ENCODE measurements at places on chromosomes 11 and 22. TPM values are rescaled to one million over a fixed set of nuclear protein-coding genes. Genes with fewer than 3 reads are reported as not detected.

DNA sequence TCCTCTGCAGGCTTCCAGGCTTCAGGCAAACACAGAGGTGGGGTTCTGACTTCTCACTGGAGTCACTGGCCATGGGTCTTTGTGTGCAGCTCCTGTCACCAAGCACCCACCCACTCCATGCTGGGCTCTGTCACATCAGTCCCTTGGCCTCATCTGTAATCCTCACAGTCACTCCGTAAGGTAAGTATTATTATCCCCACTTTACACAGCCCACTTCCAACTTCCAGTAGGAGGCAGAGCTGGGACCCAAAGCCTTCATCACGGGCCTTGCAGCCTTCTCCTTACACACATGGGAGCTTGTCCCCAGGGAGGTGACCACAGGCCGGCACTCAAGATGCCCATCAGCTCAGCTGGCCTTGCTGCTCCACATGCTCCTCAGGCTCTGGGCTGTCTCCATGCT, 266.7 kb upstream of the B3GAT1 start:
- no peak for DNase-seq

MAJIN gene
- total RNA-seq, result not detected

C22orf31 gene
- not detected for total RNA-seq

RAG1 gene
- 0.10 TPM for total RNA-seq

- DNase-seq, result peak; percentile 94
These were observed 36.9 kb upstream of the LINC01488 start for GRCh38 chr11:69444381-69445130.

DNA sequence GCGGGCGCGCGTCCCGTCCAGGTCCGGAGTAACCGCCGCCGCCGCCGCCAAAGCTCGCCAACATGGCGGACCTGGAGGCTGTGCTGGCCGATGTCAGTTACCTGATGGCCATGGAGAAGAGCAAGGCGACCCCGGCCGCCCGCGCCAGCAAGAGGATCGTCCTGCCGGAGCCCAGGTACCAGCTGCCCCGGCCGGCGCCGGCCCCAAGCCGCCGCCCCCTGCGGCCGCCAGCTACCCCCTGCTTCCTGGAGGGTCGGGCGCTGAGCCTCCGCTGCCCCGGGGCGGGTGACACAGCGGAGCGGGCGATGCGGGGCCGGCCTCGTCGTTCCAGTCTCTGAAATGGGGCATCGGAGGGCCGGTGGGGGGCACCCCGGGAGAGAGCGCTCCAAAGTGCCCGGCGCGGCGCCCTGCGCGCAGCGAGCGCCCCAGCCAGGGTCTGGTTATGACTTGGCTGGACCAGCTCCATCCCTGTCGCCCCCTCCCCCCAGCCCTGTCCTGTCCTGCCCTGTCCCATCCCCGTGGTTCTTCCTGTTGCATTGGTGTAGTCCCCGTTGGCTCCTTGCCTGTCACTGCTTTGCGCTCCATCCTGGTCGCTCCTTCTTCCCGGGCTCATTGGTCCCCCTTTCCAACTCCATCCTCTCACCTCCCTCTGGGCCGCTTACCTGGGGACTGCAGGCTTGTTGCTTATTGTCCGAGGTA, 653 bp downstream of the GRK3 start:
- DNase-seq, result no peak

- DNase-seq, result no peak
These were observed 8.0 kb downstream of the TMEM86A start for GRCh38 chr11:18706330-18707243.

CRYBA4 gene
- total RNA-seq, result not detected

DNA sequence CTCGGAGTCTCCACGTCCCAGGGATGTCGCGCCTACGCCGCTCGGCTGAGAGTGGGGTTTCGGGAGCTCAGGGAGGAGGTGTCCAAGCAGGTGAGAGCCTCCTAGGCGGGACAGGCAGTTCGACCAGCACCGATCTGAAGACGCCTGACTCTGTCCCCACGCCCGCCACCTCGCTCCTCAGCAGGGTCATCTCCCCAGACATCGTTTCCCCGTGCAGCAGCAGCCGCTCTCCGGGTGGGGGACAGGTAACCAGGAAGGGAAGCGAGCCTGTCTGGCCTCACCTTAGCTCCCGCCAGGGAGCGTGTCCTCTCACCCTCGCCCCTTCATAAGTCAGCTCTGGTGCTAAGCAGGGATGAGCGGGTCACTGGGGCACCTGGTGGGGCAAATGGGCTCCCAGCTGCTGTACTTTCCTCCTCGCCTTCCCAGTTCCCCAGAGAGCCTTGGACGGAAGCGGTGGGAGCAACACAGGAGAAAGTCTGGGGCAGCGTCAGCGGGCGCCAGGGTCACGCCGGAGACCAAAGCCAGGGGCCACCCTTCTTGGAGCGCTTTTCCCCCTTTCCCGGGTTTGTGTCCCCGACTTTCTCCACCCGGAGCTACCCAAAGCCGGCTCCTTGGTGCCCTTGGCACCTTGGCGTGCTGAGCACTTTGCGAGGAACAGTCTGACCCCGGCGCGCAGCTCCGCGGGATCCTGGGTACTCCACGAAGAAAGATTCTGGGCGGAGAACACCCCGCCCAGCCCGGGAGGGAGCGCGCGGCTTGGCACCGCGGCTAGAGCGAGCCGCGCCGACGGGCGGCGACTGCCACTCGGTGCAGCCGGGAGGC, 1.6 kb downstream of the SPON1 start:
- DNase-seq, result no peak

P2RY6 gene
- 0.10 TPM for total RNA-seq

All from HFFc6 (cell line).